ENCODE measurements at places on chromosomes 2 and 18.

GRCh38 chr18:45660746-45661145 lies 45.5 kb downstream of the SLC14A2 start:
- no peak for DNase-seq

DNA sequence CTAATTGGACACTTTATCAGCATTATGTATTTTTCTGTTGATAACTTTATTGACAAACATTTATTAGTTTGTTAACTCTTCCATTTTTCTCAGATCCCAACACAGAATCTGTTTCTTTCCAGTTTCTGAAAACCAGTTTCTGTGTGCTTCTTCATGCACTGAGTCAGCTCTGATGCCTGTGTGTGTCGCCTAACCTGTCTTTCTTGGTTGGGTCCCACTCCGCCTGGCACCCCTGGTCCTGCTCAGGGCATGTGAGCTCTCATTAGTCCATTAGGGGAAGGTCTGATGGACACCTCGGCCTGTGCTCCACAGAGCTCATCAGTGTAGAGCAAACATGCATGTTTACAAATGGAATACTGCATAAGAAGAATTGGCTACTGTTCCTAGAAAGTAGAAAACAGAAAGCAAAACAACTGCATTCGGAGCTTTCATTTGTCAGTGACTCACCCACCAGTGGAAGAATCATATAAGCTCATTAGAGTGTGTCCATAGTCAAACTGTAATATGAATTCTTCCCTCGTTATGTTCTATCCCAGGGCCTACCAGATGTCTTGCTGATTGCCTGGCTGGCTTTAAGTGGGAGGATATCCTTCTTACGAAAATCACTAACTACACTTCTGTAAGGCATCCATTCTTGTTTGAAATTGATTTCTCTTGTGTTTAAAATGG lies 137.7 kb downstream of the SNTG2 start:
- no peak for DNase-seq

DNA sequence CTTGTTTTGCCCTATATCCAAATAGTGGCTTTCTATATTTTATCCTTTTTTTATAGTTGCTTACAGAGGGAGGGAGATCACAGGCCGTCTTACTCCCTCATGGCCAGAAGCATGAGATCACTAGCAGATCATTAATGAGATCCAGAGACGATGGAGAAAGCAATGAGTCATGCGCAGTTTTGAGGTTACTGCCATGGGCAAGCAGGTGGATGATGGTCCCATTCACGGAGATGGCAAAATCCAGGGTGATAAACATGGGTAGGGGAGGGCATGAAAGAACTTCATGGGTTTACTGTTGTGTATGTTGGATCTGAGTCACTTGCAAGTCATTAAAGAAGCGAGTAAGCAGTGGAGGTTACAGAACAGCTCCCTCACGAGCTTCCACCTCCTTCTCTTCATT lies 60.4 kb downstream of the C18orf63 start:
- DNase-seq, result no peak

- DNase-seq, result no peak
Measured at GRCh38 chr2:29317801-29318485, 202.7 kb downstream of the CLIP4 start.
